ENCODE measurements at places on chromosomes 1 and 21.

- DNase-seq: no peak
These were observed 24.8 kb downstream of the KDM1A start for GRCh38 chr1:23044035-23044434.

GRCh38 chr21:36716387-36716786, 17.5 kb downstream of the SIM2 start:
- no peak for DNase-seq

- DNase-seq: no peak
These were observed 90.6 kb upstream of the CACNA1E start for GRCh38 chr1:181392613-181393220.

DNA sequence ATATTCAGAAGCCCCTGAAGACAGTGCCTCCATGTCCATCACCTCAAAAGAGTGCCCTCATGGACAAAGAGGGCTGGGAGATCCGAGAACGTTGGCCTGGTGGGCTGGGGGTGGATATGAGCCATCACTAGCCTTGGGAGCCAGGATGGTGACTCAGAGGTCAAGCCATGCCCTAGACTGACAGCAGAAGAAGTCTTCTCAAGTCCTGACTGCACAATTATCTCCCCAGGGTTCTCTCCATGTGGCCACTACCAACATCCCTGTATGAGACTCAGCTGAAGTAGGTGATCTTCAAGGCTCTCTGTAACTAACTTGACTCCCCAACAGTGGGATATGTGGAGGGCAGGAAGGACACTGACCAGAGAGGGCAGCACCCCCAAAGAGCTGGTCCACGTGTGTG, 7.1 kb upstream of the USF1 start:
- DNase-seq: no peak

DNA sequence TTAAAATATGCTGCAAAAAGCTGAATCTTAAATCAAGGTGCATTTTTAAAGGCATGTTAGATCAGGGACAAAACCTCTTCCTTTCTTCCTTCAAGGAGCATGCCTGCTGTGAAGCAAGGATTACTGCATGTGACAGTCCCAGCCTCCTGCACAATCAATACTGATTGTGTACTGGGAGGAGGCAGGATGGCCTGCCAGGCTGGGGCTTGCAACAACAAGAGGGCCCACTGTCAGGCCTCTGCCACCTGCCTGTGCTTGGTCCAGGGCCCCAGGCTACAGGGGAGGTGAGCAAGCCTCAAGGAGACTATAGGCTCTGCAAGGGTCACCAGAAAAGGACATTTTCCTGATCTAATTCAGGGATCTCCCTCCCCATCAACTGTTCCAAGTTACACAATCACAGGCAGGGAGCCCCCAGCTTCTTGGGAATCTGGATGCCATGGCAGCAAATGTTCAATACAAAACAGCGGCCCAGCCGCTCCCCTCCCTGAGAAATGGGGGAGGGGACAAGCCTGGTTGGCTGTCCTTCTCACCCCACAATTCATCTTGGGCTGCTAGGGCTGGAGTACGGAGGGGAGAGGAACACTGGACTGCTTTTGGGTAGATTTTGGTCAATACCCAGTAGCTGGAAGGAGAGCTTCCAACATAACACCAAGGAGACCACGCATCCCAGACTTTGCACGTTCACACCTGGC, 76.7 kb downstream of the SSBP3 start:
- DNase-seq: no peak

DNA sequence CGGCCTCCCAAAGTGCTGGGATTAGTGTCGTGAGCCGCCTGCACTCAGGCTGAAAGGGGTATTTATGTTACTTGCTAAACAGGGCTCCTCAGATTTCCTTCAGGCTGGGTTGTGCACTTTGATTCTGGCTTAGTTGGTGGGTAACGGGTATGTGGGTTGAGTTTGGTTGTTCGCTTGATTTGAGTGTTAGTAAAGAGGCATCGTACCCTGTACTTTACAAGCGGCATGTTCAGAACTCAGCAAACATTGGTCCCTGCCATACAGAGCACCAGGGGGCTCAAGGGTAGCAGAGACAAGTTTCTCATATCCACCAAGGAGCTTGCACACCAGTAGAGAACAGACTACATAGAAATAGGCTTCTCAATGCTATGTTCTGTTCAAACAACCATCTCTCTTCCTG, 147.8 kb downstream of the PGBD5 start:
- no peak for DNase-seq

GRCh38 chr1:246564839-246565750, 966 bp downstream of the TFB2M start:
- DNase-seq: no peak

DNA sequence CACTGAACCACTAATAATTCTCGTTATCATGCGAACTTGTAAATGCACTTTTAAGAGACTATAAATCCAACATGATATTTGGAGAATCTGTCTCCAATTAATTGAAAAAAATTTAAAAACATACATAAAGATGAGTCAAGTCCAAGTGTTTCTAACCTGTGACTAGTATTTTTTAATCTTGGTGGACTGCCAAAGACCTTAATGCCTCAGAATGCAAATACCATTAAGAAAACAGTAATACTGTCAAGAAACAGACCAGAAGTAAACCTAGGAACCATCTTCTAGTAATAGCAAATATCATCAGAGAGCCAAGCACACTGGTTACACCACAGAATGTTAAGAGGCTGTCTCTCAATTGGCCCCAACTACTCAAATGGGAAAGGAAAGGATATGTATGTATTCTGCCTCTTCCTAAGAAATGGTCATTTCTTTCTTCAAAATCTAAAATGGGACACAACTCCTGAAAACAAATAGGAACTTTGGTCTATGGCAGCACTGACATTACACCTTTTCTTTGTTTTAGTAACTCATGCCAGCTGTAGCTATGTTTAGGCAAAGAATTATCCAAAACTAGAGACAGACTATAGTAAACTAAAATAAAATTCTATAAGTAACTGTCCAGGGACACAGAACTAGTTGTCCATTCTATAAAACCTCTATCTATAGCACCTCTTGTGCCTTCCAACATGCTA, 15.8 kb downstream of the SCYL3 start:
- DNase-seq: no peak

- no peak for DNase-seq
These were observed 452.8 kb upstream of the NCAM2 start for GRCh38 chr21:20545454-20545853.

GRCh38 chr1:112298558-112298957, 97.5 kb upstream of the CTTNBP2NL start:
- DNase-seq: no peak

DNA sequence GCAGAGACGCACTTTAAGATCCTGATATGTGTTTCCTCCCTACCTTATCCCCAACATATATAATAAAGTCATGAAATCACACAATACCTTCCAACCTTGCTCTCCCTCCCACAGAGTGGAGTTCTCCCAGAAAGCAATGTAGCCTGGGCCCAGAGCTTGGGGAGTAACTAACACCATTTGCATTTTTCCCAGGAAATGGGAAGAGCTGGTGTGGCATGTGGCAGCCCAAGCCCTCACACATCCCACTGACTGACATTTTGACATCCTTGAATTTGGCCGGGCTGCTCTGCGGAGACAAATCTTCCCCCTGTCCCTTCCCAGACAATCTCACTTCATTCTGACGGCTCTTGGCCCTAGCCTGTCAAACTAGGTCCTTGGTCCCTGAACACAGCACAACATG, 37.0 kb upstream of the ATP2B4 start:
- DNase-seq: no peak

DNA sequence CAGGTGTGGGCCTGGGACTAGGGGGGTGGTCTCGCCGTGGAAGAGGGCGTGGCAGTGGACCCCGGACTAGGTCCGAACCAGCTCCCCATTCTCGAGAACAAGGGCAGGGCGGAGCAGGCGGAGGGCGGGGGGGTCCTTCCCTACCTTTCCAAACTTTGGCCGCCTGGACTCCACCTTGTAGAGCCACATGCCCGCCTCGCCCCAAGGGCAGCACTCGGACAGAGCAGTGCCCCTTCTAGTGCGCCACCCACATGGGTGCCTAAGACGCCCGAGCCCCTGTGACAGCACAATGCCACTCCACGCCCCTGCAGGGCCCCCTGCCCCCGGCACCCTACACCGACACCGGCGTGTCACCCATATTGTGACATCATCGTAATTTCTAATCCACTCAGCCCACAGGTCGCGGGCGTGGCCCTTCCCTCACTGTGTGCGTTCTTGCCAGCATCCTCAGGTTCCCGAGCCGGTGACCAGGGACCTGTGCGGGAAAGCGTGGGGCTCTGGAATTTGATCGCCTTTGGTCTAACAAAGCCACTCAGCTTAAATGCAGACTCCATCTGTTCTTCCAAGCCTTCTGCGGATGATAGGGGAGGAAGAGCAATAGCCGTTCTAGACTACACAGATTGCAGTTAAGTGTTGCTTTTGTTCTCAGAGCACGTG, 553 bp upstream of the STMN1 start:
- DNase-seq: no peak

DNA sequence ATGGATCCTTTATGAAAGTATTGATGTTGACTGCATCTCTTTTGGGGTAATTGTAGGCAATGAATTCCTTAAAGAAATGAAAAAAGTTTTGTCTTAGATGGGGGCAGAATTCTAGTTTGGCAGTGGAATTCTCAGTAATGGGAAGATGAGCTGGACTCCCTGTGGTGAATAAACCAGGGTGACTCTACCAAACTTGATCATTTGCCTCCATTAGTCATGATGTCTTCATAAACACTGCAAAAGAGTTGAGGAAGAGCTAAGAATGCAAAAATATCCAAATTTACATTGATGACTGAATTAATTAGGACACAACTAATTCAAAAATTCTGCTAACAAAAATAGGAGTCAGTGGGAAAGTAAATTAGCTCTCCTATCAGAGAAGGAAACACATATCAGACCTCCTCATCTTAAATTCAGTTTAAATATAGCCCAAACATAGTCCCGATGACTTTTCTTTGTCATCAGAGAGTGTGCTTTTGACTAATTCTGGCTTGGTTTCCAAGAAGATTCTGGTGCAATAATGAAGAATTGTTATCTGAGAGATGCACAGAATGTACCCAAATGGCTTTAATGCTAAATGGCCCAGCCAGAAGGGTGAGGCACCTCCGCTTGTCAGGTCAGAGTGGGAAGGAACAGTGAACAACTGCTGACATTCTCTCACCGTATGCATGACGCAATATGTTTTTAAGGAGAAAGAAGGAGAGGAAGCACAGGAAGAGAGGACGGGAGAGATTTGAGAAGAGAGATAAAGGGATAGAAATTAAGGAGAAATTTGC, 525.1 kb downstream of the LMO4 start:
- DNase-seq: no peak

GRCh38 chr1:202187697-202188407, 5.7 kb upstream of the LGR6 start:
- no peak for DNase-seq

- no peak for DNase-seq
These were observed 49.9 kb upstream of the STUM start for GRCh38 chr1:226498640-226499008.

DNA sequence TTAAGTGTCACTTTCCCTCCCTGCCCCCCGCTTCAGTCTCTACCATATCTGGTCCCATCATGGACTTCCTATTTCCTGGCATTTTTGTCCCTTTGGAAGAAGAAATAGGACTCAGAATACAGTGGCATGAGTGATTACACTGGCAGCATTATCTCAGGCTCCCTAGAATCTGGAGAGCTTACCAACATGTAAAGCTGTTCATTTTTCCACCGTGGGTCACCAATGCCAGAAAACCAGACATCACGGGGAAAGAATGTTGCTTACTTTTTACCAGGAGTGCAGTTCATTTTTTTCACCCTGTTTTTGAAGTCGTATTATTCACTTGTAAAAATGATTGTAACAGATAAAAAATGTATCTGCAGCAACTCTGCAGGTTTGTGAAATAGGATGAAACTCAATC, 44.8 kb downstream of the BACH1 start:
- no peak for DNase-seq

DNA sequence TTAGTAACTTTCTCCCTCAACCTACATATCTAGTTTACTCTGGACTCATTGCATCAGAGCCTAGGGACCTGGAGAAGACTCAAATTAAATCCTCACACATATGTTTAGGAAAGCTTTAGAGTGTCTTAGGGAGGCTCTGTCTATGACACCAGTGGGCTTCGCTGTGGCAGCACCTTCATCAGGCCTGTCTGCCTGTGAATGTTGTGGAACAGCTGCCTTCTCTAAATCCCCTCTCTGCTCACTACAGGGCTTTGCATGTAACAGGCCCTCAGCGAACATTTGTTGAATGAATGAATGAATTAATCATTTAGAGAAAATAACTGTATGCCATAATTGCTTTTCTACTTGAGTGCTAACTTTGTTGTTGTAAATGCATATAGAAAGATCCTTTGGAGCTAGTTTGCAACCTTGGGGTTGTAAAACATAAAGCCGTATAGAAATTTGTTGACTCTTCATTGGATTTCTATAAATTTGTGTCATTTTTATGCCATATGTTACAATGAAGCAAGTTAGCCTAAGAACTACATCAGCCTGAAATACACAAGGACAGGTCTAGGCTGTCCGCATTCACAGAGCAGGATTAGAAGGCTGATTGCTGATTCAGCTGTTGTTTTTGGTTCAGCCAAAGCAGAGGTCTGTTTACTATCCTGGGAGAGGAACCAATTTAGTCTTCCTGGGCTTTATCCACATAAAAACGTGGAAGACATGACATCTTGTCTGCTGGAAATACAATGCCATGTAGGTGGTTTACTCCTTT, 238.0 kb downstream of the ASTN1 start:
- DNase-seq: no peak

- DNase-seq: no peak
These were observed 71.0 kb downstream of the ZC3H11B start for GRCh38 chr1:219541946-219542345.

- DNase-seq: no peak
These were observed 42.1 kb upstream of the LAX1 start for GRCh38 chr1:203722909-203723308.

DNA sequence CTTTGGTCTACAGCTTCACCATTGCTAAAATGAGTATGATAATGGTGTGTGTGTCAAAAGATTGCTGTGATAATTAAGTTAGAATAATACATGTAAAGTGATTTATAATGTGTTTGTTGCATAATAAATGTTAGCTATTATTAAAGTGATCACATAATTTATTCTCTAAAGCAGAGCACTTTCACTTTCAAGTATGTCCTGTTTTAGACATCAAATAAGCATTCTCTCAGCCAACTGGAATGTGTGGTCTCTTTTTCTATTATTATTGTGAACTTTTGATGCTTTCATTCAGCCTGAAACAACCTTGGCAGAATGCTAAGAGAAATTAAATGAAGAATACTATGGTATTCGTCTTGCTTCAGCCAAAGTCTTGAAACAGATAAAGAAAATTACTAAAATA, 102.8 kb upstream of the COL11A1 start:
- no peak for DNase-seq
